ENCODE measurements at places on chromosomes 5 and 9.

- DNase-seq: no peak
- H3K4me1 ChIP-seq: no peaks in the 10 kb centered on the region
- H3K27me3 ChIP-seq: no peaks in the 10 kb centered on the region
- no peak overlapping the region for H3K27ac ChIP-seq
Measured at GRCh38 chr5:161051920-161052500, 200.0 kb upstream of the ATP10B start.

GRCh38 chr9:97462159-97462558 lies 39.3 kb upstream of the TMOD1 start:
- H3K4me1 ChIP-seq: no peaks in the 10 kb centered on the region
- H3K27ac ChIP-seq: no peak overlapping the region
- H3K27me3 ChIP-seq: no peaks in the 10 kb centered on the region
- no peaks in the 10 kb centered on the region for H3K36me3 ChIP-seq

DNA sequence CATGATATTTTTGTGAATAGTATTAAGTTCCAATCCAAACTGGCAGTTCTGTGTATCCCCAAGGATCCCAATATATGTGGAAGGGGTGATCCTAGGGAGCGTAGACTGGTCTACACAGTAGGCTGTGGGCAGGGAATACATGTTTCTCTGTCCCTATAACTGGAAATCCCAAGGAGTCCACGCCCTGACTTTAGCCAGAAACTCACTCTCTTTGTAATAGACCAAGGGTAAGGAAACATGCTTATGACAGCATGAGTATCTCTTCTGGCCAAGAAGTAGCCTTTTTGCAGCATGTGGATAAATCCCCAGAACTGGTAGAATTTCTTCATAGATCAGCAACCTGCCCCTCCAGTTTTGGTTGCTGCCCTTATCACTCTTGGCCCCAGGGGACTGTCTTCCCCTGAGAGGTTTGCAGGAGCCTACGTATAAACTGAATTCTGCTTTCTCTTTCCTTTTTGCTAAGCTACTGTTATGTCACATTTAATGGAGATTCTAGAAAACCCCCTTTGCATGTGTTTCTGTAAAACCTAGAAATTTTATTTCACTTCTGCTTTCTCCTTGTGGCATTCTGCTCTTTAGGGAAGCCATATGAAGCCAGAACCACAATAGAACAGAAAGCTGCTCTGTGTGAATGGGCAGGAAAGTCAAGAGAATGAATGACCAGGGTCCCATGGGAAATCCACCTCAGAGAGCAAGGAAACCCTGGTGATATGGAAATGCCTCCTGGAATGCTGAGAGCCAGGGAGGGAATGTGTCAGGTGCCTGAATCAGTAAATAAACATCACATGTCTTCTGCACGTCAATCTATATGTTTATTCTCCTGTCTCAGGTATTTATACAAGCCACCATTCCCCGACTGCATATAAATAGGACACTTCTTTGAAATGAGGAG lies 3.5 kb downstream of the IFNA2 start:
- H3K27ac ChIP-seq: no peak overlapping the region
- no peaks in the 10 kb centered on the region for H3K36me3 ChIP-seq
- no peak for DNase-seq

DNA sequence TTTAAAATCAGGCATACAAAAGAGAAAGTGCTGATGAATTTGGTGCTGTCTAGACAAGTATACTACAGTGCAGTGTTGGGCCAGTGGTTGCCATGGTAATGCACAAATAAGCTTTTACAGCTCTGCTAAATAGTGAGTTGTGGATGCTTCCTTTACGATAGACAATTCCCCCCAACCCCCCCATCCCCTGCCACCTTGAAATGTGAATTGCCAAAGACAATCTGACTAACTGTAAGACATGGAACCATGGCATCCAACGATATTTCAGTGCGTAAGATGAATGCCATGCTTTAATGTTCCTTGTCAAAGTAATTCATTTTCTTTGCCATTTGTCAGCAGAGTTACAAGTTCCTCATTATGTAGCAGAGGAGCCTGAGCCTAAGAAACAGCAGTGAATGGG lies 91.5 kb upstream of the NREP start:
- no peak overlapping the region for H3K27ac ChIP-seq
- H3K4me1 ChIP-seq: no peaks in the 10 kb centered on the region
- no peak overlapping the region for H3K4me3 ChIP-seq
- peaks cover 7% of the 10 kb centered on the region for H3K27me3 ChIP-seq
- no peaks in the 10 kb centered on the region for H3K36me3 ChIP-seq
- DNase-seq: no peak

DNA sequence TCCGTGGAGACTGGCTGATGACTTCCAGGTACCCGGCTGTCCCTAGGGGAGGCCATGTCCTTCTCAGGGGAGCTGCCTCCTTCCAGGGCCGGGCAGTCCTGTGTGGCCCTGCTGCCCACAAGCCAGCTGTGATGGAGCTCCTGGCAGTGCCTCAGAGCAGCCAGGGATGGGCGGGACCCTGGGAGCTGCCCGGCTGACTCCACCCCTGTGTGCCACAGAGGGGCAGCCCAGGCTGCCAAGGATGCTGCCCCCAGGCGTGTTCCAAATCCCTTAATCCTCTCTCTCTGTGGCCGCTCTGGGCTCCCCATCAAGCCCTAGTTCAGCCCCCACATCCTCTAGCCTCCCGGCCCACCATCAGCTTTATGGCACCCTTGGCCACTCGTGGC lies 7.0 kb upstream of the SCGB3A1 start:
- peaks cover 4% of the 10 kb centered on the region for H3K27me3 ChIP-seq
- no peak overlapping the region for H3K27ac ChIP-seq
- DNase-seq: no peak
- H3K36me3 ChIP-seq: no peaks in the 10 kb centered on the region
- no peaks in the 10 kb centered on the region for H3K4me1 ChIP-seq
- H3K4me3 ChIP-seq: no peak overlapping the region

GRCh38 chr5:135425641-135426040 lies 21.5 kb downstream of the DCANP1 start:
- DNase-seq: no peak
- peak overlapping the region; percentile 51 for H3K4me3 ChIP-seq
- H3K27me3 ChIP-seq: peaks cover 27% of the 10 kb centered on the region
- peak overlapping the region; percentile 82 for H3K27ac ChIP-seq
- peaks cover 20% of the 10 kb centered on the region for H3K4me1 ChIP-seq

- no peaks in the 10 kb centered on the region for H3K4me1 ChIP-seq
- H3K27me3 ChIP-seq: peaks cover 6% of the 10 kb centered on the region
- H3K27ac ChIP-seq: no peak overlapping the region
- no peak for DNase-seq
- H3K36me3 ChIP-seq: no peaks in the 10 kb centered on the region
- no peak overlapping the region for H3K4me3 ChIP-seq
Measured at GRCh38 chr5:171600741-171601265, 181.4 kb downstream of the FGF18 start.

DNA sequence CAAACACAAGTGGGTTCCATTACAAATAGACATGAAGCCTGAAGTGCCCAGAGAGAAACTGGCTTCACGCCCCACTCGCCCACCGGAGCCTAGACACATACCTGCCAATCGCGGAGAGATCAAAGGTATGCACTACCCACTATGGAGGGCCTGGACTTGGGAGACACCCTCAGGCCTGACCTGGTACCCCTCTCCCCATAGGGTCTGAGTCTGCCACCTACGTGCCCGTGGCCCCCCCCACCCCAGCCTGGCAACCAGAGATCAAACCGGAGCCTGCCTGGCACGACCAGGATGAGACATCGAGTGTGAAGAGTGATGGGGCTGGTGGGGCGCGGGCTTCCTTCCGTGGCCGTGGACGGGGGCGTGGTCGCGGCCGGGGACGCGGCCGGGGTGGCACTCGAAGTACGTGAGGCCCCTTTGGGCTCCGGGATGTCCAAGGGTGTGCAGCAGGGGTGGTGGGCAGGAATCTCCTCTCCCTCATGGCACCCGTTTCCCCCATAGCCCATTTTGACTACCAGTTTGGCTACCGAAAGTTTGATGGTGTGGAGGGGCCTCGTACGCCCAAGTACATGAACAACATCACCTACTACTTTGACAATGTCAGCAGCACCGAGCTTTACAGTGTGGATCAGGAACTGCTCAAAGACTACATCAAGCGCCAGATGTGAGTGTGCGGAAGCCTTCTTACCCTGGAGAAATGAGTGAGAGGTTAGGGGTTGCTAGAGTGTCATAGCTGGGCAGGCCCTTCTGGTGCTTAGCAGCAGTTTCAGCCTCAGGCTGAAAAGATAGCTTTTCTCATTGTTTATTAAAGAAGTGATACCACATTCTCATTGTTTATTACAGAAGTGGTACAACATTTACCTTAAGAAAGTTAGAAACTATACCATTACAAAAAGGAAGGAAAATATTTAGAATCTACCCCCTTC lies 38.7 kb downstream of the LARP1 start:
- no peaks in the 10 kb centered on the region for H3K27me3 ChIP-seq
- no peak overlapping the region for H3K4me3 ChIP-seq
- H3K4me1 ChIP-seq: peaks cover 2% of the 10 kb centered on the region
- peaks cover 45% of the 10 kb centered on the region for H3K36me3 ChIP-seq
- H3K27ac ChIP-seq: no peak overlapping the region

- H3K27me3 ChIP-seq: no peaks in the 10 kb centered on the region
- H3K27ac ChIP-seq: no peak overlapping the region
Measured at GRCh38 chr5:154365823-154366222, 80.0 kb upstream of the SAP30L start.

DNA sequence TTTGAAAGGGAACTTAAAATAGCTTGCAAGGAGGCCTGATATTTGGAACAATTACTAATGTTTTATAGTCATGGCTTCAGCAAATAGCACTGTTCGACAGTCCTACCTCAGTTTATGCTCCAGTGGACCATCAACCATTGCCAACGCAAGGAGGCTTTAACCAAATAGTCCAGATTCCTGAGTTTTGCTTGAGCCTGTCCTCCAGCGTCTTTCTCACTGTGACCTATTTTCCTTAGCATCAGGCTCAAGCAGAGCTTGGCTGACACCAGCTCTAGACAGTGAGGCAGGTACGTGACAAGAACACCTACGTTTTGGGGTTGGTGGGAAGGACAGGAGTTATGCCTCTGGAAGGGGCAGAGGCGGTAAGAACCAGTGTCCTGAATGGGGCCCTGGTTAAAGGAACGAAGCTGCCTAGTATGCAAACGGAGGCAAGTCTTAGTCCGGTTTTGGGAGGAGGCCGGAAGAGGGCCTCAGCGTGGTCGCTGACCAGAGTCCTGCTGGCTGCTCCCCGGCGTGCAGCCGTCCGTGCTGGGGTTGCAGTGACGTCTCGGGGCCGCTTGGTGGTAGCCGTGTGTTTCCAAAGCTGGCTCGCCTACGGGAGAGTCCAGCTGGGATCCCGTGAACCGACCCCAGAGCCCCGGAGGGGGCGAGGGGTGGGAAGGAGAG lies 998 bp upstream of the FGF18 start:
- H3K27ac ChIP-seq: no peak overlapping the region

- H3K27ac ChIP-seq: no peak overlapping the region
- peaks cover 2% of the 10 kb centered on the region for H3K4me1 ChIP-seq
- H3K4me3 ChIP-seq: no peak overlapping the region
- no peaks in the 10 kb centered on the region for H3K36me3 ChIP-seq
- no peak for DNase-seq
Measured at GRCh38 chr9:129451089-129451656, 169.7 kb downstream of the C9orf50 start.

DNA sequence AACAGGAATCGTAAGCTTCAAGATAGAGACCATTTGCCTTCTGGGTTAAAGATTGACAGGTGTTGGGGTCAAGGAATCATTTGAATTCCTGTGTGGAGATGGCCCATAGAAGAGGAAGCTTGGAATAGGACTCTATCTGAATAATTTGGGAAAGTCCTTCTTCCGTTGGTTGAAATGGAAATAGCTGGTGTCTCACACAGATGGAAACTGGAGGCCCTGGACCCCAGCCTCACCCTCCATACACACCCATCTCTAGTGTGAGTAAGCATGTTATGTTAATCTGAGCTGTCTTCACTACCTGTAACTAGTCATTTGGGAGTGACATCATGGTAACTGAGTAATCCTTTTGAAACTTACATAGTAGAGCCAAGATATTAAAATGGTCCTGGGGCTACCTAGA lies 184.4 kb downstream of the CD180 start:
- no peak overlapping the region for H3K27ac ChIP-seq
- H3K27me3 ChIP-seq: no peaks in the 10 kb centered on the region
- no peak for DNase-seq
- no peak overlapping the region for H3K4me3 ChIP-seq

DNA sequence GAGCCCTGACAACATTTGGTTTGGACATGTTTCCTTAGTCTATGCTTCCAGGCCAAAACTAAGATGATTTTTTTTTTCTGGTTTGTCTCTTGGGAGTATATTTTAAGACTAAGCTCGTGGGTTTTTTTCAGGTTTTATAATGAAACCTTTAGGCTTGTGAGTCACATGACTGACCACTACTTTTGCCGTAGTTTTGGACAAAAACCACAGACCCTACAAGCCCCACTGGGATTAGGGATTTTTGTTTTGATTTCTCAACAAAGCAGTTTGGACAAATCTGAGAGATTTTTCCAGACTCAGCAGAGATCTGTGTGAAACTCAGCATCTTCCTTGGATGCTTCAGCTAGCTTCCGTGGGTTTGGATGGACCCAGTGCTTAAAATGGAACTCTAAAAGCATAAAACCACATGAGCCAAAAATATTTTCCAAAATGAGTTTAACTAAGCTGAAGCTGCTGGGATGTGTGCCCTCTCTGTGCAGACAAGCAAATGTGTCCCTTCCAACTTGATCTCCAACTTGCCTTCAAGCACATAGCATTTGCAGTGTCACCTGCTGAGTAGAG lies 70.3 kb upstream of the SMIM15 start:
- no peak for DNase-seq
- no peak overlapping the region for H3K4me3 ChIP-seq
- H3K27me3 ChIP-seq: no peaks in the 10 kb centered on the region
